ENCODE measurements at places on chromosomes 5 and 9.
A peak's percentile ranks its signal among the peaks of the same experiment; 100 is the strongest.

GRCh38 chr5:132298298-132299212 is 4.4 kb downstream of the SLC22A4 start:
- DNase-seq = no peak

GRCh38 chr5:50564079-50564478 is 102.4 kb upstream of the PARP8 start:
- DNase-seq = peak; percentile 67

GRCh38 chr5:126122942-126123341 is 300.3 kb upstream of the GRAMD2B start:
- DNase-seq = no peak

GRCh38 chr5:97022898-97023297 is 87.0 kb downstream of the LNPEP start:
- peak; percentile 9 for DNase-seq

GRCh38 chr5:87170799-87171198 is 96.9 kb upstream of the RASA1 start:
- no peak for DNase-seq

GRCh38 chr5:72505016-72505415 is 2.2 kb downstream of the ZNF366 start:
- no peak for DNase-seq

- peak; percentile 98 for DNase-seq
Measured at GRCh38 chr5:150412319-150413175, at the start of gene CD74. TSS of gene CD74 (minus strand) at chr5:150412910. CDS start at chr5:150412749, 161 bp downstream.

- DNase-seq = no peak
Measured at GRCh38 chr5:53891159-53891558, 330.7 kb downstream of the NDUFS4 start.

- no peak for DNase-seq
Measured at GRCh38 chr9:76022317-76022716, 131.8 kb downstream of the PCSK5 start.

DNA sequence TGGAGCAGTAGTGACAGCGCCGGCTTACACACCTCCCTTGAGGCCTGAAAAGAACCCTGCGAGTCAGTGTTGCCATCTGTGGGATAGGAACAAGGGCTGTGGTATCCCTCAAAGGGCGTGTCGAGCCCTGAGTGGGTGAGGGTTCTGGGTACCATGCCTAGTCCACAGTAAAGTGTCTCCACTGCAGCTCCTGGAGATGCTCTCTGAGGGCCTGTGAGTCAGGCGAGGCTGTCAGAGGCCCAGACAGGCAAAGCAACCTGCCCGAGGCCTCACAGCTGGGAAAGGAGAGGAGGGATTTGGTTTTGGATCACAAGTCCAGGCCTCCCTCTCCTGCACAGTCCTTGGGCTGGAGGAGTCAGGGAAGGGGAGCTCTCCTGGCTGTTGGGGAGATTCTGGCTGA is 6.1 kb downstream of the PRRX2 start:
- no peak for DNase-seq

GRCh38 chr5:1939256-1939655 is 56.5 kb upstream of the IRX4 start:
- no peak for DNase-seq

GRCh38 chr5:179872055-179872827 is 13.6 kb upstream of the MRNIP start:
- no peak for DNase-seq

DNA sequence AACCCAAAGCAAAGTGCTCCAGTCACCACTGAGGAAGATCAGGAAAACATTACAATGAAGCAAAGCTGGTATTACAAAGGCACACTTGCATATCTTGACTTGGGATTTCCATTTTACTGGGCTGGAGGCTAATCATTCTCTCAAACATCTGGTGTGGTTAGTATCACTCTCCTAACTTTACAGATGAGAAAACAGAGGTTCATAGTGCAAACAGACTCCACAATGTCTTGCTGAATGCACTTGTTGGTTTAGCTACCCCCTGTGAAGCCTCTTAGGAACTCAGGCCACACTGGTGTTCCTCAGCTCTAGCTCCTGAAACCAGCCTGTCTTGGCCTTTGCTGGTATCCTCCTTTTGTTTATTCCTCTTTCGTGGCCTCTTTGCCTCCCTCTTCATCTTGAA is 29.5 kb upstream of the SMAD5 start:
- DNase-seq = no peak

- DNase-seq = no peak
Measured at GRCh38 chr5:111627862-111628261, 115.5 kb upstream of the STARD4 start.

DNA sequence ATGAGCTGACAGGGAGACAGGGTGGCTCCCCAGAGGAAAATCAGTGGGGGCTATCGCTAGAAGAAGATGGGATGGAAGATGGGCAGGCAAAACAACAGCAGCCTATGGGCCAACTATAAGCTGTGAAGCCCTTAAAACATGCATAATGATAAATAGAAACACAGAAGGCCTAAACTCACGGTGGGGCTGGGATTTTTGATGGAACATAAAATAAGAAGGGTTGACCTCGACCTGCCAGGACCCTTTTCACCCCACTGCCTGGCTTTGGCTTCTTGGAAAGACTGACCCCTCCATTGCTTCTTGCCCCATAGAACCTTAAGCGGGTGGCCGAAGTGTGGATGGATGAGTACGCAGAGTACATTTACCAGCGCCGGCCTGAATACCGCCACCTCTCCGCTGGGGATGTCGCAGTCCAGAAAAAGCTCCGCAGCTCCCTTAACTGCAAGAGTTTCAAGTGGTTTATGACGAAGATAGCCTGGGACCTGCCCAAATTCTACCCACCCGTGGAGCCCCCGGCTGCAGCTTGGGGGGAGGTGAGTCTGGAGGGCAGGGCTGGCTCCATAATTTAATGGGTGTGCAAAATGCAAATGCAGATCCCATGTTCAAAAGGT is 36.5 kb upstream of the SAP30L start:
- no peak for DNase-seq

DNA sequence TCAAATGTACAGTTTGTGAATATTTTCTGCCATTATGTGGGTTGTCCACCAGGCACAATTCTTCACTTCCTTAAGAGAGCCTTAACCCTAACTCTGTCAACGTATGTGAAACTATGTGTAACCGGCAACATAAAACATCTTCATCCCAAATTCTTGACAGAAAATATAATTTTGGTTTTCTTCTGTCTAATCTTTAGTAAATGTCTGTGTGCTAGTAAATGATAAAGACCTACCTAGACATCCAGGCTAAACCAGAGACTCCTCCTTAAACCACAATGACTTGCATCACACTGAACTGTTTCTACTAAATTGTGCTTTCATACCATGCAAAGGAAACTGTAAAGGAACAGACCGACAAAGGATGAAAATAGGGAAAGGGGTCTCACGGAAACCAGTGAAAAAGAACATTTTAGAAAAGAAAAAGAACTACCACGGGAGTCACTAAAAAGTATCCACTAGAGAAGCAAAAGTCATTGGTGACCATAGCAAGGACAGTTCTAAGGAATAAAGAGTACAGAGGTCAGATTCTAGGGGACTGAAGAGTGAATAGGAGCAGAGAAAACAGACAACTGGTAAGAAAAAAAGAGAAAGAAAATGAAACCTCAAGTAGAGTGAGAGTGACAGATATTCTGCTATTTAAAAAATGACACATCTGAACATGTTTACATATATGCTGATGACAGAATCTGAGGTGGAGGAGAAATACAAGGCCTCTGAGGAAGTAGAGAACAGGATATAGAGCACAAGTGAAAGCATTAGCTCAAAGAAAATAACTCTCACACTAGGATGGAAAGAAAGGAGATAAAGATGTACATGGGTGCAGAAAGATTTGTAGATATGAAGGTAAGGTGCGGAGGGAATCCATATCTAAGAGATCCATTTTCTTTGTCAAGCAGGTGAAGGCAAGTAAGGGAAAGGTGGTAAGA is 49.4 kb downstream of the FNIP1 start:
- DNase-seq = peak; percentile 23

GRCh38 chr5:663436-664342 is 29.5 kb downstream of the TPPP start:
- no peak for DNase-seq

DNA sequence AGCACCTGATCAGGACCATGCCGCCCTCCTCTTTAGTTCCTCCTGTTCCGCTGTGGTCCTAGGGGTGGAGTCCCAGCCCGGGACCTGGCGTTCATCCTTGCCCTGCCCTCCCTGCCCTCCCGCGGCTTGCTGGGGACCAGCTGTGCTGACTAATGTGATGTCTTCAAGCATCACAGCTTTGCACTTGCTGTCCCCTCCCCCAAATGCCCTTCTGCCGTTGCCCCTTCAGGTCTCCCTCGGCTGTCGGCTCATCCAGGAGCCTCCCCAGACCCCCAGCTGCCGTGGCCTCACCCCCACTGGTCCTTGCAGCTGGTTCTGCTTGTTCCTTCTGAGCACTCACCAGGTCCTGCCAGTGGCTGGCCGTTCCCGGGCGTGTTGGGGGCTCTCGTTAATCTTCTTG is 19.9 kb downstream of the RXRA start:
- DNase-seq = no peak

DNA sequence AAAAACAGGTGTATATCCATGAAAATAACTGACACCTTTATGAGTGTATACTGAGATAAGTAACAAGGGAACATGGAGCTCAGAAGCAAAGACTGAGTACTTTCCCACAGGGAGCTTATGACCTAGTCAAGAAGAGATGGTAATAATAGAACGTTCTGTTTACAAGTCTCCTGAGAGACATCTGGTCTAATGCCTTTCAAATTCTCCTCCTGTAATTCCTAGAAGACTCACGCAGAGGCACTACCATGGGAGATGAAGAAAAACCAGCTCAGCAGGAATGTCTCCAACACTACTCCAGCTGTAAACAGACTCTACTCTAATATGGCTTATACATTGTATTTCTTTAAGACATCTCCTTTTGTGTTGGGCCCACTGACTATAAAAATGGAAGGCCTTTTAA is 503.6 kb upstream of the TUSC1 start:
- no peak for DNase-seq

DNA sequence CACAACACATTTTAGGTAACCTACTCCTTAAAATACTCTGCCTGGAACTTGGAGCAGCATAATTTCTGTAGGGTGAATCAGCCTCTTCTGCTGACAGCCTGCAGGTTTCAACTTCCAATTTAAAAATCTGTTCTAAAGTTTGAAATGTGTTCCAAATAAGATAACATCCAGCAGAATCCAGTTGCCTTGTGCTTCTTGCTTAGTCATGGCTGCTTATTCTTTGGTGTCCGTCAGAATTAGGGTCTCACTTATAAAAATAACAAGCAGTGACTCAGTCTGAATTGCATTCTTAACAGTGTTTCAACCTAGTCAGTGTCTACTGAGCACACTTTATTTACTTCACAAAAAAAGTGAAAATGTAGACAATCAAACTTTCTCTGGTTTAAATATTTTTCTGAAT is 3.7 kb downstream of the CDH6 start:
- DNase-seq = no peak

DNA sequence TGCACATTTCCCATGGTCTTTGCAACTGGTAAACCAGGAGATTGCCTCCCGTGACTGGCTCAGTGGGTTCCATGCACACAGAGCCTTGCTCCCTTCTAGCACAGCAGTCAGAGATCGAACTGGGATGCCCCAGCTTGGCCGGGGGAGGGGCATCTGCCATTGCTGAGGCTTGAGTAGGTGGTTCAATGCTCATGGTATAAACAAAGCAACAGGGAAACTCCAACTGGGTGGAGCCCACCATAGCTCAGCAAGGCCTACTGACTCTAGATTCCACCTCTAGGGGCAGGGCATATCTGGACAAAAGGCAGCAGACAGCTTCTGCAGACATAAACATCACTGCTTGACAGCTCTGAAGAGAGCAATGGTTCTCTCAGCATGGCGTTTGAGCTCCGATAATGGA is 67.0 kb upstream of the PPP1R2B start:
- DNase-seq = no peak

DNA sequence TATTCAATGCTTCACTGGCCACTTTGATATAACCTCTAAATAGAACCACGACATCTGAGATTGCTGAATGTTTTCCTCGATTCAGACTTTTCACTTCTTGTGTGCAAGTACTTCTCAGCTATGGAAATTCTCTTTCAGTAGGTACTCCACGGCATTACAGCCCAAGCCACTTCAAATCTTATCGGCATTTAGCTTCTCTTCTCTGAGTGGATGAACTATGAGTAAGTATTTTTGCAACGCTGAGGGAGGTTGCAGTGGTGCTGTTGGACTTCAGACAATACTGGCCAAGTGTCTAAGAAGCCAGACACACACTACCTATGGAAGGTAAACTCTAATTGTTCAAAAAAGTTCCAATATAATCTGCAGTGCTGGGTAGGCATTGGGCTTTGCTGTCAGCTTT is 60.1 kb downstream of the FBN2 start:
- no peak for DNase-seq

- DNase-seq = no peak
Measured at GRCh38 chr9:103985077-103985476, 109.0 kb upstream of the SMC2 start.

DNA sequence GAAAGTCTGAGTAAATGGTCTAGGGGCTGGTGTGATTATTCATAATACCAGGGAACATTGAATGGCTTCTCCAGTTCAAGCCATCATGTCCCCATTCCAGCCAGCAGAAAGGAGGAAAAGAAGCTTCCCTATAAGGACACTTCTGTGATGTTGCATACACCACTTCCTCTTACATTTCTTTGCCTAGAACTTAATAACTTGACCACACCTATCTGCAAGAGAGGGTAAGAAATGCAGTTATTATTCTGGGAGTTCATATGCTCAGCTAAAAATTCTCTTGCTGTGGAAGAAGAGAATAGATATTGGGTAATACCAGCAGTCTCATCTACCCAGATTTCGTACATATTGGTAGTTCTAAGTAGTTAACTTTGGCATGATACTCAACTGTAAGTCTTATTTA is 166.1 kb downstream of the SLC28A3 start:
- DNase-seq = no peak

DNA sequence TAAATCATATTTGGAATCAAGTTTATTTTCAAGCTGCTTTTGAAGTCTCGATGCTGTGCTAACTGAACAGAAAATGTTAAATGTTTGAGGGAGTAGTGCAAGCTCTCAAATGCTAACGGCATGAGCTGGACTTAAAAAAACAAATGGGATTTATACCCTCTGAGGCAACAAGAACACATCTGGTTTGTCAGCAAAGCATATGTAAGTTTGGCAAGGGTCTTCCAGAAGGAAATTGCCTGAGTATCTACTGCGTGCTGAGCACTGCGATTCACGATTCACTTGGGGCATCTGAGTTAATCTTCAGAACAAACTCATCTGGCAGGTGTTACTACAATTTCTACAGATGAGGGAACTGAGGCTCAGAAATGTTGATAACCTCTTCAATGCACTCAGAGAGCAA is 98.4 kb upstream of the C9orf72 start:
- no peak for DNase-seq

DNA sequence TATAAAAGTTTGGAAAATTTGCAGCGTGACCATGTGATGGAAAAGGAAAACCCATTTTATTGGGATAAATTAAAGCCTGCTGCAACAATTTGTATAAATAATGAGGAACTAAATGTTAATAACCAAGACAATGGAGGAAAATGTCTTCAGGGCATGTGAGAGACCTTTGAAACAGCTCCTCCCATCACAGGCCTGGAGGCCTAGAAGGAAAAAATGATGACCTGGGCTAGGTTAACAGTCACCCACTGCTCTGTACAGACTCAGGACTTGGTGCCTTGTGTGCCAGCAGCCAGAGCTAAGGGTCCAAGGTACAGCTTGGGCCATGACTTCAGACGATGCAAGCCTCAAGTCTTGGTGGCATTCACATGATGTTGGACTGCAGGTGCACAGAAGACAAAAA is 22.0 kb upstream of the UGT3A1 start:
- DNase-seq = no peak
